ENCODE measurements at places on chromosomes 7 and 10.

- no peak for DNase-seq
Observed at GRCh38 chr7:366161-366803, 76.3 kb downstream of the FOXL3 start.

DNA sequence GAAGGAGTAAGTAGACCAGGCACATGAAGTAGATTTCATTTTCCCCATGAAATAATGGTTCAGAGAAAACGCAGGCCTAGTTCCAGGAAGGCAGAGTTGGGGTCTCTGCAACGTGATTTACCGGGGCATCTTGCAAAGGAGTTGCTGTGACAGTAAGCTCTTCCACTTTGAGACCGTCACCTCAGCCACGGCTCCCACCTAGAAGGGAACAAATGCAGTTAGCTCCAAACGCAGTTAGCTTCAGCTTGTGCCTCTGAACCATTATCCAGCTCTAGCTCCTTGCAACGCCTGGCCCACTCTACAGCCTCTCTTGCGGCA lies 7.0 kb upstream of the MYO1G start:
- no peak for DNase-seq

DNA sequence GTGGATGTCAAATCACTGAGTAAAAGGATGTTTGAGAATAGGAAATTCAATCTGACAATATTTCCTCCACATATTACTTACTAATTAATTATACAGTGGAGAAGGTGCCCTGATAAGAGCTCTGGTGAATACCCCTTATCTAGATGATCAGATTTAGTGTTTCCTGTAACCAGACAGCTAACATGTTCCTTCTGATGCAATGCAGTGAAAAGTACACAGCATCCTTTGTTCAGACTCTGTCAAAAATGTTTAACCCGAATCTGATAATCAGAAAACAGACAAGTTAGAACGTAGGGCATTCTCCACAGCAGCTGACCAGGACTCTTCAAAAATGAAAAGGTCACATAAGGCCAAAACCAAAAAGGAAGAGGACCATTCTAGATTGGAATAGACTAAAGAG lies 46.2 kb downstream of the WDR11 start:
- no peak for DNase-seq

DNA sequence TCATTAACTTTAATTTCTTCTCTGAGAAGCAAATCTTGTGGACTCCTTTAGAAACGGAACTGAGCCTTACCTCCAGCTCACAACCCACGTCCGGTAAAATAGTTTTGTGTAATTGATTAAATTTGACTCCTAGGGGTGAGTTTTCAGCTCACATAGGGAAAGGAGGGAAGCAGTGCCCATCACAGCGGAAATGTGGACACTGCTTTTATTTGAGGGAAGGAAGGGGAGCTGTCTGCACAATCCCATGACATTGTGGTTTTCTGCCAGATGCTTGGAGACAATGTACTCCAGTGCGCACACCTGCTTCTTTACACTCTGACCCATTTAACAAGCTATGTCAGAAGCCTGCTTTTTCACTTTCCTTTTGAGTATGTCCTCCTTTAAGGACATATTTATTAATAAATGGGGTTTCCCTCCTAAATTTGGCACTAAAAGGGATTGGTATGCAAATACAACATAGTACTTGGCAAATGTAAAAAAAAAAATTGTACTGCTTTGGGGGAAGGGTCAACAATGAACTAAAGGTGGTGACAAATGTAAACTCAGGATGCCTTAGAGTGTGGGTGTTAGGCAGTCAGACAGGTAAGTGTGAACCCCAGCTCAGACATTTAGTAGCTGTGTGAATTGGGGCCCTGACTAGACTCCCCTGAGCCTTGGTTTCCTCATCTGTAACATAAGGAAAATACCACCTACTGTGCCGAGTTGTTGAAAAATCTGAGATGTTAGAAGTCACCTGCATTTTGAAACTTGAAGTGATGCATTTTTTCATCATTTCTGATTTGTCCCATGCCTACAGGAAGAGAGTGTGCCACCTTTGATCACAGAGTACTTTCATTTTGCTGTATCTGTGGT lies 90.2 kb upstream of the KLF6 start:
- DNase-seq: no peak

DNA sequence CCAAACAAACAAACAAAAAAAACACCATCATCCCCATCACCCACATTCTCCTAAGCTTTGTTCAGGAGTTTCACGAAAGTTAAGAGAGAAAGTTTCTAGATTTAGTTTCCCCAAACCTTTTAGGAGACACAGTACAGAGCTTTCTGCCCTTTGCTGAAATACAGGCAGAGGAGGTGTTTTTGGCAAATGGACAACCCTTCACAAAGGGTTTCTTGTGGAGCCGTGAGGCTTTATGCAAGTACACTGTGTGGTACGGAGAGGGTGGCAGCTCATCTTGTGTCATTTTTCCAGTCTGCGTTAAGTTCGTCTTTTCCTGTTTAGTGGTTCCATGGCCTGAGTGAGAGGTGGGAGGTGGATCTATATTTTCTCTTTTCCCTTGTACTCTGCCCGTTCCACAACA lies 215.5 kb upstream of the PRKCQ start:
- DNase-seq: no peak

GRCh38 chr7:133815611-133816210 lies 311.4 kb upstream of the LRGUK start:
- no peak for DNase-seq

DNA sequence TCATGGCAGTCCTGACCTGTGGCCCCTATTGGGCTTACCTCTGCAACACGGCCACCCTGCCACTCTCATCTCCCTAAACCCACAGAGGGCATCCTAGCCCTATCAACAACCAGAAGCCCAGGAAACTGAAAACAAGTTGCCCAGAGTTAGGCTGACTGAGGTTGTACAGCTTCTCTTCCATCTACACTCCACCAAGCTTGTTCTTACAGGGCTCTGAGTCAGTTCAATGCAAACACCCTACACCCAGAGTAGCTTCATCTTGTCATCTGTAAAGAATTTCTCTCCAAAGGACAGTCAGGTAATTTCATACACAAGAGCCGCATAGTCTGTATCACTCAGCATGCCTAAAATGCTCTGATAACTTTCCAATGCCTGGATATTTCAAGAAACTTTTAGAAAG lies 175.4 kb downstream of the ARID5B start:
- DNase-seq: no peak

All from hippocampal formation (tissue), 2 donors.